ENCODE measurements at places on chromosomes 2 and 18.
A peak's percentile ranks its signal among the peaks of the same experiment; 100 is the strongest.

DNA sequence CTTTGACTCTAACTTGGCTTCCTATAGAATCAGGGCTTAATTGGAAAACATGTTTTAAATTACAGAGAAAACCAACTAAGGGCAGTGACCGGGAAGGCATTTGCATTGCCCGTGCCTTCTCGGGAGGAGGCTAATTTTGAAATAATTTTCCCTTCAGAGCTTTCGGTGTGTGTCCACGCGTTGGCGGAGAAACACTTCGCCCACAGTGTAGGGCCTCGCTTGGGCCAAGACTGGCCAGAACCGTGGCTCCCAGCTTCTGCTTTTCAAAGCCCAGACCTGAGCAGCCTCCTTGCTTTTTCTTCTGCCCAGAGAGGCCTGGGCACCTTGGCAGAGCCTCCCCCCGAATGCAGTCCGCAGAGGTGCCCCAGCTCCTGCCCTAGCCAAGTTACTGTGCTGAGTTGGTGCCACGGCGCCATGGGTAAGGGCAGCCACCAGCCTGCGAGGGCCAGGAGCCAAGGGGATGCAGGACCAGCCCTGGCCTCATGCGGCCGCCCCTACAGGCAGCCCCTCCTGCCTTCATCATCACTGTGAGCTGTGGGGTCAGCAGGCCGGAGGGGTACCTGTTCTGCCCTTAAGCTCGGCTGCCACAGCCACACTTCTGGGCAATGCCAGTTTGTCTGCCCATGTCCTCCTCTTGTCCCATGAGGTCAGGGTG, 57.4 kb downstream of the NFATC1 start:
- no peak for DNase-seq

DNA sequence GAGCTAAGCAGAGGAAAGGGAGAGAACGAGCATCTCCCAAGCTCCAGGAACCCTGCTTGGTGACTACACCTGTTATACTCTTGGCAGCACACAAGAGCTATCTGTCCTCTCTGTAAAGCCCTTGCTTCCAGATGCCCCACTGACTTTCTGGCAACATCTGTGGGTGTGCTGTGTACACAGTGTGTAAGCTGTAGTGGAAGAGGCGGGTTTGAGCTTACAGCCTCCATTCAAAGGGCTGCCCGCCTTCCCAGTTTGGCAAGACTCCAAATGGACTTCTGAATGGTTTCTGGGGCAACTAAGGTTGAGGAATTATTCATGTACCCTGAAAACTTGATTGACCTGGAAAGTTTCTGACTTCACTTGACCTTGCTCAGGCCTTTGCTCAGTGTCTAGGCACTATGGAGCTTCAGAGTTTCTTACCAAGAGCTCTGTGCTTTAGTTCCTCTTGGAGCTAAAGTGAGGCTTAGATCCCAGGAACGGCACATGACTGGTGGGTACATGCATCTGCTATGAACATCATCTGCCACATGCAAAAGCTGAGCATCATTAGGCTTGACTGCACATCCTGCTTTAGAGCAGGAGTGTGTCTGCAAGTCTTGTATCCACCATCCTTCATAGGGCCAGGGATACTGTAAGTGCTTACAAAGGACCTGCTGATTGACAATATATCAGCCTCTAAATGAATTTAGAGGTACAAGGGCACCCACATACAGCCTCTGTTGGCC, 290.9 kb upstream of the SIX2 start:
- DNase-seq, result no peak

DNA sequence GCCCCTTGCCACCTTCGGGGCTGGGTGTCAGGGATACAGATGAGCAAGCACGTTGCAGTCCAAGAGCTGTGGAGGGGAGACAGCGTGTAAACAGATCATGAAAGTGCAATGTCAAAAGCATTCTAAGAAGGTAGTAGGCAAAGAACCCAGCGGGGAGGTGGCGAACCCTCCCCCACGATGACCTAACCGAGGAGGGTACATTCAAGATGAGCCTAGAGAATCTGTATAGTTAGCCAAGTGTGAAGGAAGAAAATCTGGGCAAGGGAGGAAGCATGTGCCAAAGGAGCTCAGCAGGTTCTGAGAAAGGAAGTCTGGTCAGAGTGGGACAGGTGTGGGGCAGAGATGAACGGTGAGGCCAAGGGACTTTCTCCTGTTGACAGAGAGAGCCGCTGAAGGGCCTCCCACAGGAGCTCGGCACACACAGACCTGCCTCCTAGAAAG, 106.9 kb downstream of the SP3 start:
- DNase-seq, result no peak

DNA sequence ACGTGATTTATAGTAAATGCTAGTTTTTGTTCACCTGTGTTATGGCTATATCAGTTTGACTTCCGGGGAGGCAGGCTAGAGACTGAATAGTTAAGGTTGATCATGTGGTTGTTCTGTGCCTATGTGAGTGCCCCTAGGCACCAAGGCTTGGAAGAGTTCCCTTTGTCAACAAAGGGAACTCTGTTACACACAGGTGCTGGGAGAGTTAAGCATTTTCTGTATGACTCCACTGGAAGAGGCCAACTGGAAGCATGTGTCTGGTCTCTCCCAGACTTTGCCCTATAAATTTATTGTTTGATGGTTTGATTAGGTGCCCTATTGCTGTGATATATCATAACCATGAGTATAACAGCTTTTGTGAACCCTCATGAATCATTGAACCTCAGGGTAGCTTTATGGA, 63.8 kb downstream of the ARL6IP6 start:
- DNase-seq, result no peak

DNA sequence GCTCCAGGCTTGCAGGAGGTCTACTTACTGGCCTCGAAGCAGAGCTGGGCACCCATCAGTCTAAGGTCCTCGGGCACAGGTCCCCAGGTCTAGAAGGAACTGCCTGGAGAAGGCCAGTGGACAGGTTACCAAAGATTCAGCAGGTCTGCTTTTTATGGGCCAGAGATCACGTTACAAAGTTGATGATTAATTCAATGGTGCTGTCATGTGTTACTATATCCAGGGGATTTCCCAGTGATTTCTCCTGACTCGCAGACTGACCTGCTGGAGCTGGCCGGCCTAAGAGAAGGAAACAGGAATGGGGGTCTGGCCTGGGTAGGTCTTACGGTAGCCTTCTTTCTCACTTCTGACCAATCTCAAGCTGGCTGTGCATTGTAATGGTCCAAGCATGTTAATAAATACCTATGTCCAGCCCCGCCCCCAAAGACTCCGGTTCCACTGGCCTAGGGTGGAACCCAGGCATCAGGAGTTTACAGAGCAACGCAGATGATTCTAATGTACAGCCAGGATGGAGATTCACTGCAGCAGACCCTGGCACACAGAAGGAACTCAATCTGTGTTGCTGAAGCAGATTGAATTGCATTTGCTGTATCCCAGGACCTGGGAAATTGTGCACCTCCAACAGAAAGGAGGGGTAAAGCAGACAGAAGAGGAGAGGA, at the start of gene NEURL3:
TSS of gene NEURL3 (minus strand) at position 127 of the 659 bp plus-strand sequence. CDS start at position 56, 71 bp downstream.
- peak; percentile 9 for DNase-seq

DNA sequence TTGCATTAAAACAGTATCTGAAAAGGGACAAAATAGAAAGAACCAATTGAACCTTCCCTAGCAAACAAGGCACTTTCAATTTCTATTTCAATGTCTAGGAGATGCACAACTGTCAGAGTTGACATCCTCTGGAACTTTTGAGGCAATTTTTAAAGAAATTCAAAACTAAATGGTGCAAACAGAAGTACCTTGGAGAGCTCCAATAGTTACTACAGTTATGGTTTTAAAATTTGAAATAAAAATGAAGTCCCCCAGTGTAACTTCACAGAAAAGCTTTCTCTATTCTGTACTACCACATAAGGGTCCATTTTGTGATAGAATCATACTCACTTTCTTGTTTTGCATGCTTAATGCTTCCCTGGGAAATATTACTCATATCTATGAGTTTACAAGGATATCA, 162.1 kb downstream of the KCNH7 start:
- DNase-seq, result no peak

GRCh38 chr2:48131539-48132270, 225.4 kb upstream of the FBXO11 start:
- no peak for DNase-seq

- DNase-seq, result no peak
These were observed 53.2 kb upstream of the MAPRE3 start for GRCh38 chr2:26917135-26917836.

GRCh38 chr2:143745060-143745459, 615.8 kb downstream of the ARHGAP15 start:
- no peak for DNase-seq

GRCh38 chr2:213740453-213740852, 456.2 kb downstream of the SPAG16 start:
- no peak for DNase-seq

DNA sequence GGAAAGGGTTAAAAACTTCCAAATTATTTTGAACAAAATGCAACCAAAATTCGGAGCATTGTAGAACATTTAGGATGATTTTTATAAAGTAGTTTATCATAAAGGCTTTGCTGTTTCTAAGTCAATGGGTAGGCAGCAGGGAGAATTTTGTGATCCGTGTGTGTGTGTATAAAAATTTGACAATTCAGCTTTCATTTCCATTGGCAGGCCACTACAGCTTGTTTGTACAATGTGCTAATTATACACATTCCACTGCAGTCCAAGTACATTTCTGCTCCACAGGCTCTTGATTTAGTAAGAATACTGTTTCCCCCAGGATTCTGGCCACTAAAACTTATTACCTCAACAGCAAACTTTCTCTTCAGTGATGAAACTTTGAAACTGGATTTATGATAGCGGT, 71.8 kb upstream of the LTBP1 start:
- DNase-seq, result no peak

DNA sequence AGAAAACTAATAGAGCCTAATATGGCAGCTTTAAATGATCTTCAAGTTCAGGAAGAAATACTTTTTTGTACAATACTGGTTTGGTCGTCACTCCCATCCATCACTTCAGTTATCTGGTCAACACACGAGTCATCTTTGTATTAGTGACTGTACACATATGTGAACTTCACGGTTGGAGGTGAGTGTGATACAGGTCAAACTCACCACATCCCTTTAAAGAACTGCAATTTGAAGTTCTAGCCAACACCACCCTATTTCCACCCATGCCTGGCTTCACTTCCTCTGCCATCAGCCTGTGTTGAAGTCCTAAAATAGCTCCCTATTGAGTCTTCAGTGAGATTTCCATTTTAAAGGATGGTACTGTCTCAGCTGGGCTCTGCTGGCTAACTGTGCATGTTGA, 361.9 kb downstream of the TXNL1 start:
- DNase-seq, result no peak

DNA sequence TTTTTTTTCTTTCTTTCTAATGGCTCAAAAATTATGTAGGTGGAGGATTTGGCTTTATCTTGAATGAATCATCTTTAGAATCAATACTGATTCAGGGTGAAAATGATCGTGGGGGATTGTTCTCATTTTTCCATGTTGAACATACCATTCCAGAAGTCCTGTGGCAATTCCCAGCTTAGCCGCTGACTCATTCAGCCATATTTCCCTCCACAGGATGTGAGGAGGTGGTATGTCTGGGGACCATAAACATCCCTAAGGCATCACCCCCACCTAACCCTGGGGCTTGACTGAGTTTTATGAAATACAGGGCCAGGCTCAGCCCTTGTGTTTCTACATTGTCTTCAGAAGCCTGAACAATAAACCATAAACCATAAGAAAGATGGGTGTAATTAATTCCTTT, 92.7 kb upstream of the FN1 start:
- DNase-seq, result peak; percentile 98

GRCh38 chr2:50751311-50752031, 280.5 kb downstream of the NRXN1 start:
- DNase-seq, result no peak

DNA sequence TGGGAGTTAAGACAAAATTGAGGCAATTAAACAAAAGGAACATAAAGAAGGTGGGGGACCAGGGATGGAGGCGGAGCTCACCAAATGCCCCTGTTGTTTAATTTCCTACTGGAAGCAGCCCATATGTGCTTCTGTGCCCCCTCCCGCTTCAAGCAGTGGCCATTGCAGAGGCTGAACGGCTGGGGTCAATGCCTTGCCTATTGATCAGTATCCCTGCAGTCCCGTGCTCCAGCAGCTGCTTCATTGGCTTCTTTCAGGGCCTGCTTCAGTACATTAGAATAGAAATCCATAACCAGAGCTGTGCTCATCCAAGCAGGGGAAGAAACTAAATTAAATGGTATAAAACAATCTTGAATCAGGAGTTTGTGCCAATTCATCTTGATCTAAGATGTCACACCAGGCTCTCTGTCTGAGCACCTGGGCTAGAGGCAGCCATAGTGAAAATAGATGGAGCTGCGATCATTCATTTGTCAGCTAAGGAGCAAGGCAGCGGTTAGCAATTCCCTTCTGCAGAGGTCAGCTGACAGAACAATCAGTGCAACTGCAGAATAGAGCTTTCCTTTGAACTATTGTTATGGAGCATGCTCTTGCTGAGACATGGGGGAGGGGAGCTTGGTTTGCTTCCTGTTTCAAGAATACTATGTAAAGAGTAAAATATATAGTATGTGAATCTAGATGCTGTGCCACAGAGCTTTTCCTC, 222.4 kb downstream of the WDR7 start:
- DNase-seq, result no peak

Measured in AG04449 (cell line).